ENCODE measurements at places on chromosomes 7 and 10.

- DNase-seq: no peak
Observed at GRCh38 chr7:144821067-144821466, 14.8 kb downstream of the TPK1 start.

- no peak for DNase-seq
Observed at GRCh38 chr7:133398506-133398905, 145.6 kb downstream of the EXOC4 start.

GRCh38 chr10:5895804-5896203 lies 5.8 kb downstream of the FBH1 start:
- no peak for DNase-seq

DNA sequence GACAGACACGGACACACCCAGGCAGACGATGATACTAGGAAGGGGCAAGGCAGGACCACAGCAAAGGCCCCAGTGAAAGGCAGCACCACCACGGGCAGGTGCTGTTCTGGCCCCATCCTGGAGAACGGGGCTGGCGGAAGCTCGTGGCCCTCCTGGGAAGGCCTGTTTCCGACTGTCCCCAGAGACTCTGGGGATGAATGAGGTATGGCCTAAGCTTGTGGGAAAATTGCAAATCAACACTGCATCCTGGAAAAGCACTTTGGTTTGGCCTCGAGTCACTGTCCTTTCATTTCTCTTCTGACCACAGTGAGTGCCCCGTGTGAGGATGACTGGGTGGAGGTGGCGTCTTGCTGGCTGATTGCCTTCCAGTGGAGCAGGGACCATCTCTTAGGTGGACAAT lies 81.6 kb upstream of the ANLN start:
- DNase-seq: no peak

- no peak for DNase-seq
Observed at GRCh38 chr10:63899673-63900300, 378.6 kb downstream of the REEP3 start.

DNA sequence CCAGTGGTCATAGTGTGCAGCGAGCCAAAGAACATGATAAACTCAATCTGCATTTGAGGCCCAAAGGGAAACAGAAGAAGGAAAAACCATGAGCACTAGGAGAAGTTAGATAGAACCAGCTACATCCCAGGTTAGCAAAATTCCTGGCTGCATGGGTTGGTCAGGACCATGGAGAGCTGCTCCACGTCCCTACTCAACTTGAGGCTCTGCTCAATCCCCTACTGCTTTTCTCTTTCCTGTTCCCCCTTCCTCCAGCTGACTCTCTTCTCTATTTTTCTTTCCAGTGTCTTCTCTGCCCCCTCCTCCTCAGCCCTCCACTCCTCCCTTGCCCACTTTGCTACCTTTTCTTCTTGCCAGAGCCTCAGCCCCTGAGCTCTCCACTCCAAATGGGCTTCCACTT lies 21.9 kb upstream of the VSIR start:
- DNase-seq: peak; percentile 43

- DNase-seq: no peak
Observed at GRCh38 chr7:97342512-97342911, 225.0 kb downstream of the SDHAF3 start.

DNA sequence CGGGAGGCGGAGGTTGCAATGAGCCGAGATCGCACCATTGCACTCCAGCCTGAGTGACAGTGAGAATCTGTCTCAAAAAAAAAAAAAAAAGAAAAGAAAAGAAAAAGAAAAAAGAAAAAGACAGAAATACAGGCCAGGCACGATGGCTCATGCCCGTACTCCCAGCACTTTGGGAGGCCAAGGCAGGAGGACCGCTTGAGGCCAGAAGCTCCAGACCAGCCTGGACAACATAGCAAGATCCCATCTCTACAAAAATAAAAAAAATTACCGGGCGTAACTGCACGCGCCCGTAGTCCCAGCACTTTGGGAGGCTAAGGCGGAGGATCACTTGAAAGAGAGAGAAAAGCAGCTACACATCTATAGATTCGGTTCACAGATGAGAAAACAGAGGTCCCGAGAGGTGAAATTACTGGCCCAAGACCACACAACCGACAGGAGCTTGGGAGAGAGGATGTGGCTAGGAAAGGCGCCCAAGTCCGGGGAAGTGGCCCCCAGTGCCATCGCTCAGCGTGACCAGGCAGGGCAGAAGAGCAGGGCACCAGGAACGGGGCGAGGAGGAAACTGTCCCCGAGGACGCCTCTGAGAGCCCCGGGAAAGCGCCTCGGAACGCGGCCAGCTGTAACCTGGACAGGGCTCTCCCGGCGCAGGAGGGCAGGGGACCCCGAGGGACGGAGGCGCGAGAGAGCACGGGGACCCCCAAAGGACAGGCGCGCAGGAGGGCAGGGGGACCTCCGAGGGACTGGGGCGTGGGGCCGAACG lies 612 bp downstream of the SNX8 start:
- peak; percentile 53 for DNase-seq

GRCh38 chr7:151518105-151518946 lies 1.4 kb downstream of the RHEB start:
- peak; percentile 28 for DNase-seq

DNA sequence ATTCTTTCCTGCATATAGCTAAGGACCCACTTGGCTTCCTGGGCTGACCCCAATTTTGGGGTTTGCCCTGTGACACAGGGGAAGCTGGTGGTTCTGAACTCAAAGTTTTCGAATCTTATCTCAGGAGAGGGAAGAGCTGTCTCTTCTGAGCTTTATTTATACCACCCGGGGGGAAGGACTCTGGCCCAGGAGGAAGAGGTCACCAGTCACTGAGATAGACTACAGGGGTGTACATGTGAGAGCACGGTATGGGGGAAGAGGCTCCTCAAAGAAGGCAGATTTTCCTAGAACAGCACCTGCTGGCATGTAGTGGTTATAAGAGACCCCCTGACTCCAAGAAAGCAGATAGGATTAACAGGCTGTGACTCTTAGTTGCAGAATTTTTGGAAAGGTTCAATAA lies 101.8 kb upstream of the ELMO1 start:
- no peak for DNase-seq

DNA sequence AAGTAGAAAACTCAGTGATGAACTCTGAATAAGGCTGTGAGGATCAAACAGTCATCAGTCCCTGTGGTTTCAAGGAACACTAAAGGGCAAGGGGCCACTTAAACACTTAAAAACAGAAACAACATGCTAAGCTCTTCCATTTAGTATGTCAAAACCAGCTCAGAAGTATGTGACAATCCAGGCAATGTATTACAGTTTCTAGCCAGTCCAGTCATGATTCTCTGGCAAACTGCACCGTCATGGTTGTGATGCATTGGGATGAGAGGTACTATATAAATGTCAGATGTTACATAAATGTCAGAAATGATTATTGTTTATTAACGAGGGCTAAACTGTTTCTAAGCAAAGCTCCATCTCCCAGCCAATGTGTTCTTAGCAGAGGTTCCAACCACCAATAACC lies 4.7 kb upstream of the CREB5 start:
- DNase-seq: peak; percentile 34

- no peak for DNase-seq
Observed at GRCh38 chr10:1483826-1484225, 253.5 kb downstream of the ADARB2 start.

GRCh38 chr10:83862723-83863122 lies 276.6 kb upstream of the GHITM start:
- DNase-seq: no peak

GRCh38 chr7:78218051-78218450 lies 419.5 kb downstream of the PHTF2 start:
- DNase-seq: no peak

DNA sequence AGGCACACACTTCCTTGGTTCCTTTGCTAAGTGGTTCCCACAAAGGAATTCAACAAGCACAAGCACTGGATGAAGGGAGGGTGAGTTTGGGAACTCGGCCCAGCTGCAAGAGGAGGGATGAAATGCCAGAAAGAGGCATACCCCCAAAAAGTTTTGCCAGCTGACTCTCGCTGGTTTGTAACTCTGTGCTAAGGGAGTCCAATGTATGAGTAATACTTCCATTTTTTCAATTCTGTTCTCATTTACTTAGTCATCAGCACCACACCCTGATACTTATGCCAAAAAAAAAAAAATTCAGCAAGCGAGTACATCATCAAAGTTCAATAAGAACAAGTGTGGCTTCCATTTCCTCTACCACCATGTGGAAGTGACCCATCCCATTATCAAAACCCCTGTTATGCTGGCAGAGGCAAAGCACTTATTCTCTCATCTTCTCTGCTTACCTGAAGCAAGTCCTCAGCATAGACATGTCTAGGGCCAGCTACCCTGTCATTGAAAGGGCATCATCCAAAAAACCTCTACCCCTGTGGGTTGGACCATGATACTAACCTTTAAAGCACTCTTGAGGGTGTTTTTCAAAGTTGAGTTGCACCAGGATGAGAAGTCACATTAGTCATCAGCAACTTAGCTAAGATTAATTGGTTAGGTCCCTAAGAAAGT lies 6.9 kb upstream of the HYCC1 start:
- DNase-seq: peak; percentile 70

- peak; percentile 21 for DNase-seq
Observed at GRCh38 chr7:121076350-121077164, 88.0 kb downstream of the CPED1 start.

- DNase-seq: no peak
Observed at GRCh38 chr7:129707910-129708499, 96.5 kb downstream of the NRF1 start.

GRCh38 chr10:106904209-106904608 lies 260.3 kb downstream of the SORCS1 start:
- no peak for DNase-seq

DNA sequence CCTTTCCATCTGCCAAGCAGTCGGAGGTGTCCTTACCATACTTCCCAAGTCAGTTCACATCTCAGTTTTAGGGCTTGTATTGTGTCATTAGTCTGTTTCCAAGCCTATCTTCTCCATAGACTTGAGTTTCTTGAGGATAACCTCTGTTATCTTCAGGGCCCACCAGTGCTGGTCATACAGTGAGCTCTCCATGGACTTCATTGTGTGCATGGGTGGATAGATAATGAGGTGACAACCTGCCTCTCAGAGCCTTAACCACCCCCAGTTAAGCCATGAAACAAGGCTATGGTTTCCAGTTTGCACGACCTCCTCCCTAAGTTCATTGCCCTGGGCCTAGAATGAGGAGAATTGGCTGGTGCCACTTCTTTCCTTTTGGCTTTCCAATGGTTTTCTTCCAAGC lies 38.5 kb upstream of the WAC start:
- no peak for DNase-seq

DNA sequence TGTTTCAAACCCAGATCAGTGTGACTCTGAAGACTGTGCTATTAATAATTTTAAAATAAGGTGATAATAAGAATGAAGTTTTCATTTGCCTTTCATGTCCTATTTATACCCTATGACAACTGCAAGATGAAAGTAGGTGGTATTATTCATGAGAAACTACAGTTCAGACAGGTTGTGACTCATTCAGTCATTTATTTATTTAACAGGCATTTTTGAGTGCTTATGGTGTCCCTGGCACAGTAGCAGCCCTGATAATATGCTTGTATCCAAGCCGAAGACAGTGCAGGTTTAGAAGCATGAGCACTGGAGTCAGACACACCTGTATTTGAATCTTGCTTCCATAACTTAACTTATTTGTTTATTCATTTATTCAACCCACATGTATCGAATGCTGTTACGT lies 87.1 kb downstream of the FZD1 start:
- DNase-seq: peak; percentile 8

DNA sequence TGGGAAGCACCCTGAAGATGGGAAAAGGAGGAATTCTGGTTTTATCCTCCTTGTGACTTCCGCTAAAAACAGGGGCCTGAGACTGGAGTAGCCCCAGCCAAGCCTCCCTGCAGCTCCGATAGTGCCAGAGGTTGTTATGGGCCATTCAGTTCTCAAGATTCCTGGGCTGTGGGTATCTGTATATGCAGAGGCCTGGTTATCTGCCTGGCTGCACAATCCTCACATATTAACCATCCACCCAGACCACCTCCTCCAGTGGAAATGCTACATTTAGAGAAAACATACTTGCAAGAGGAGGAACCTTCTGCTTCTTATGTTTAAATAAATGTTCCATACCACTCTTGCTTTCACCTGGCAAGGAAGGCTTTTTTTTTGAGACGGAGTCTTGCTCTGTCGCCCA lies 34.6 kb downstream of the ARL3 start:
- no peak for DNase-seq

GRCh38 chr7:69764147-69764546 lies 165.9 kb downstream of the AUTS2 start:
- DNase-seq: no peak

GRCh38 chr10:64070241-64070640 lies 549.0 kb downstream of the REEP3 start:
- no peak for DNase-seq

DNA sequence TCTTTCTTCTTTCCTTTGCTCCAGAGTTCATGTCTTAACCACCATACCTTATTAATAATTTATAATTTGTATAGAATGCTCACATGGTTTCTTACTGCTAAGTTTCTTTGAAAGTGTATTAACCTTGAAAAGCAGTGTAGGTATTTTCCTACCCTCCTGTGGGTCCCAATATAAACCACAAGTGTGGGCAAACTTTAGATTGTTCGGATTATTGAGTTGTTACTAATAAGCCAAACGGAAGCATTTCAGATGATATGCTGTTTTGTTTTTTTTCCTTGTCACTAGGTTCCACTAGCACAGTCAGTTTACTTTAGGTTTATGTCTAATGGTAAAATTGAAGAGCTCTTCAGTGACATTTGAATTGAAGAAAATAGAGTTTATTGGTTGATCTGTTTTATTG lies 10.2 kb downstream of the SSBP1 start:
- DNase-seq: no peak

- no peak for DNase-seq
Observed at GRCh38 chr10:21281765-21282484, 243.6 kb downstream of the SKIDA1 start.

DNA sequence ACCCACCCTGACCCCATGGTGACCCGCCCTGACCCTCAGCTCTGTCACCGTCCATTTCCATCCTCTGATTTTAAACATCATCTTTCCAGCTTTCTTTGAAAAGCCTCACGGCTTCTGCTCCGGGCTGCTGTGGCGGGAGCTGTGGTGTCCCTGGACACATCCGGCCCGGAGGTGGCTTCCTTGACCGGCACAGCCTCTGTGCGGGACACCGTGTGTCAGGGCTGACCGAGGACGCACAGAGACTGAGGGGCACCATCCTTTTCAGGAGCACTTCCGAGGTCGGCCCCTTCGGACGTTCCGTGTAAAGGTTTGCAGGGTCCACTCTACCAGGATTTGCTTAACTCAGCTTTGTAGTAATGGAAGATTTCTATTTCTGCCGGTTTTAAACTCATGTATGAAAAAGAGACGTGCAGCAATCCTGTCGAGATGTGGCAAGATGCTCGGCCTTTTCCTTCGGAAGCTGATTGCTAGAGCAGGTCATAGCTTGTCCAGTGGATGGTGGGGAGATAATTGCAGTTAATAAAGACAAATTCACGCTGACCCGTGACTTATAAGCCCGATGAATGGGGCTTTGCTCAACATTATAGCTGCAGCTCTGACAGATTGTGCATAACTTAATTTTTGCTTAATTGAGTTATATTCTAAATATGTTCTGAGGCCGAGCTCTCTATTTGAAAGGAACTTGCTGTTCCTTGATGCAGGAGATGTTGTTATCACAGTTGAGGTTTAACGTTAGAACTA lies 54.4 kb upstream of the CFAP46 start:
- no peak for DNase-seq

Data from hepatic stellate cell (primary cell).